ENCODE measurements at places on chromosomes 4 and X.

DNA sequence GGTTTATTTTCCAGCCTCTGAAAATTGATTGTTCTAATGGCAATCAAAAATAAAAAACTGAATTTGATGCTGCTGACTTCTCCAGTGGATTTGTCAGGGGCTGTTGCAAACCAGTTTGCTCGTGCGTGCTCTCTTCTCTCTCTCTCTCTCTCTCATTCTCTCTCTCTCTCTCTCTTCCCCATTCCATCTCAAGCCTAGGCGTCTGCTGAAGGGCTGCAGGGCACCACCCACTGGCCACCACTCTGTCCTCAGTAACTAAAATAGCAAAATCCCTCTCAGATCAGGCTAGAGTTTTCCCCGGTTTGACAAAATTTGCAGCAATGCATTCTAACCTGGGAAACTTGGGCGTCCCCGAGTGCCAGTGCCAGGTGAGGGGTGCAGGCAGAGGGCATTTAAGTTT is 19.4 kb downstream of the NKX6-1 start:
- no peak for DNase-seq

DNA sequence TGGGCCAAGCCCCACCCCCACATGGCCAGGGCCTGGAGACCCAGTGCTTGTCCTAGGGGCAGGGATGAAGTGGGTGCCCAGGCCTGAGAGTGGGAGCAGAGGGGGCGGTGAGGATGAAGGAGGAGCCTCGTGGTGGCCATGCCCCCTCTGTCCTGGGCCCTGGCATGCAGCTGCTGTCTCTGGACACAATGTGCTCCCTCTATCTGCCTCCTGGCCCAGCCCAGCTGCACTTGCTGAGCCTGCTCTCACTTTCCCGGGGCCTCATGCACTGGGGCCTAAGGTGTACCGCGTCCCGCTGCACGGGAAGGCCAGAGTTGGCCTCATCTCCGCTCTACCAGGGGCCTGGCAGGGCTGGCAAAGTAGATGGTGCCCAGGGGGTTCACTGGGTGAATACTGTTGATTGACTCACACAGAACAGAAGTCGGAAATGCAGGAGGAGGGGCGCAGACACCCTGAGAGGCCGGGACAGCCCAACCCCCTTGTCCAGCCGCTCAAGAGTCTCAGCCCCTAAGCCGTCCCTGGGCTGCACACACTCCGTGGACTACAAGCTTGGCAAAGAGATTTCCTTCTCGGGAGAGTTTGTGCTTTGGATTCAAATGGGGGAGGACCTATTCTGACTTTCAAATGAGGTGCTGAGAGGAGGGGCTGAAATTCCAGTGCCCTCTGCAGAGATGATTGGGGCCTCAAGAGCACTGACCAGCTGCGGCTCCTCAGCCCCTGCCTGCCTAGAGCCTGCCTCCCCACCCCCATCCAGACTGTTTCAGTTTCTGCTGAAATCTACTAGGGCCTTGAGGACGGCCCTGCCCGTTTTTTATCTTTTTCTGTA is 112.4 kb downstream of the PSAPL1 start:
- DNase-seq = no peak

DNA sequence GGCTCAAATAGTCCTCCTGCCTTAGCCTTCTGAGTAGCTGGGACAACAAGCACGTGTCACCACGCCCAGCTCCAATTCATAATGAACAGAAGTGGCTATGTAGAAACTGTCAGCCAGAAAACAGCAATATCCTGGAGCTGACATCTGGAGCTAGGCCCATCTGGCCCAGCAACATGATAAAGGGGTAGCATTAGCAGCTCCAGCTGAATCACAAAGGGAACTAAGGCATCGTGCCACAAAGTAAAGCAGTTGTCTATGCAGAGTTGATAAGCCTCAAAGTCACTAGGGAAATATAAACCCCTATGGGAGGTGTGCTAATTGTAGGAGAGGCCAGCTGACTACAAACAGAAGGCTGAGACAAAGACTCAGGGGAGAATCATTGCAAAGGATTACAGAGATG is 270.5 kb upstream of the GPC4 start:
- no peak for DNase-seq

DNA sequence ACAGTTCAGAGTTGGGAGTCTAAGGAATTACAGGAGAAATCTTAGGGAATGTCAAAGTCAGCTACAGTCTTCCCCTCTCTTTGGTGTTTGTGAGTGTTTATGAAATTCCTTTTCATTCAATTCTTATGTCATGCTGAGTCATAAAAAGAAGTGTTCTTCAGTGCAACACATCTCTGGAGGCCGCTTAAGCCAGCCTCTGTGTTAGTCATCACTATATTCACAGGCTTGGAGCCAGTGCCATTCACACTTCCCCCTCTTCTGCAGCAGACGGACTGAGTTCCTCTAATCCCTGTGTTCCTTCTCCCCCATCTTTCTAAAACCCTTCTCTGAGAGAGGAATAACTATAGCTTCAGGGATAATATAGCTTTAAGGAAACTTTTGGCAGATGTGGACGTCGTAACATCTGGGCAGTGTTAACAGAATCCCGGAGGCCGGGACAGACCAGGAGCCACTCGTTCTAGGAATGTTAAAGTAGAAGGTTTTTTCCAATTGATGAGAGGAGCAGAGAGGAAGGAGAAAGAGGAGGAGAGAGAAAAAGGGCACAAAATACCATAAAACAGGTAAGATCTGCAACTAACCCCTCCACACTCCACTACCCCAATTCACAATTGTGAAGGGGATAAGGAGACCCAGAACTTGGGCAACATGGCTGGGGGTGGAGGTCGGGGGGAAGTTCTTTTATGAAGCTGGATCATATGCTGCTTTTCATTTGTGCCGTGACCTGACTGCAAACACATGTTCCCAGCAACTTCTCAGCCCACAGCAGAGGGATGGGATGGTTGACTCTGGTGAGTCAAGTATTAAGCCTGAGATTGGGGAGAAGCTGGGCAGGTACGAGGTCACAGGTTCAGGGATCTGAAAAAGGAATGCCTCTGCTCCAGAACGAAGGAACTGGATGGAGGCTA is at the start of gene SRPX2:
TSS of gene SRPX2 (plus strand) at position 244 of the 905 bp plus-strand sequence. CDS start 2,124 bp downstream, outside the sequence.
- no peak for DNase-seq

- DNase-seq = no peak
These were observed 103.4 kb downstream of the CEP44 start for GRCh38 chr4:174387143-174387542.

- no peak for DNase-seq
These were observed 10.3 kb upstream of the LSM6 start for GRCh38 chr4:146165221-146165620.

- DNase-seq = peak; percentile 78
These were observed 26.0 kb upstream of the BMP2K start for GRCh38 chr4:78749972-78750727.

GRCh38 chrX:85052205-85052604 is 48.5 kb downstream of the APOOL start:
- DNase-seq = no peak

- peak; percentile 20 for DNase-seq
These were observed 21.1 kb upstream of the PIGA start for GRCh38 chrX:15356444-15356843.

GRCh38 chr4:182929296-182929695 is 12.1 kb upstream of the DCTD start:
- no peak for DNase-seq

GRCh38 chr4:175947117-175947722 is 118.4 kb upstream of the WDR17 start:
- peak; percentile 58 for DNase-seq

- no peak for DNase-seq
These were observed 230.2 kb upstream of the AGTR2 start for GRCh38 chrX:115940348-115940747.

DNA sequence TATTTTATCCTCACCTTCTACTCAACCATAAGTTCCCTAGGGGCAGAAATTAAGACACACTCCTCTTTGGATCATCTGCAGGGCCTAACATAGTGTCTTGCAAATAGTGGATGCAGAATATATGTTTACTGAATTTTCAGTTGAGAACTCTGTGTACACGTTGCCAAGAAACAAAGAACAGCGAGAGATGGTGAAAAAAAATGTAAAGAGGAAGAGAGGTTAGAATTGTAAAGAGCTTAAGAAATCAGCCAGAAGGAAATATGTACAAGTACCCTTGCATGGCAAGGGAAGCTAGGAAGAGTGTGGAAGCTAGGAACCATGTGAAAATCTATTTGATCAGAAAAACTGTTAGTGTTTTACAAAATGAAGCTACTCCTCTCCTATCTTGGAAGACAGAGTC is 431.0 kb downstream of the SMARCA1 start:
- no peak for DNase-seq

GRCh38 chr4:24044610-24045589 is 155.1 kb upstream of the PPARGC1A start:
- DNase-seq = no peak

GRCh38 chrX:20352935-20353336 is 86.2 kb upstream of the RPS6KA3 start:
- no peak for DNase-seq

DNA sequence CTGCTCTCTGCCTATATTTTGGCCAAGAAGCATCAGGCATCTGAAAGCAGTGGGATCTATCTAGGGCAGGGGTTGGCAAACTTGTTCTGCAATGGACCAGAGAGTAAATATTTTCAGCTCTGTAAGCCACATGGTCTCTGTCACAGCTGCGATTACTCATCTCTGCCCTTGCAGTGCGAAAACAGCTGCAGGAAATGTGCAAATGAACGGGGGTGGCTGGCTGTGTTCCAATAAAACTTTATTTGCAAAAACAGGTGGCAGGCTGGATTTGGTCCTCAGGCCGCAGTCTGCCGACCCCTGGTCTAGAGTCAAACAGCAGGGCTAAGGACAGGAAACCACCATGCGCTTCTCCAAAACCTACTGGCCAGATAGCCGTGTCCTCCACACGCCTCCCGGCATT is 48.6 kb downstream of the ACOX3 start:
- DNase-seq = no peak

DNA sequence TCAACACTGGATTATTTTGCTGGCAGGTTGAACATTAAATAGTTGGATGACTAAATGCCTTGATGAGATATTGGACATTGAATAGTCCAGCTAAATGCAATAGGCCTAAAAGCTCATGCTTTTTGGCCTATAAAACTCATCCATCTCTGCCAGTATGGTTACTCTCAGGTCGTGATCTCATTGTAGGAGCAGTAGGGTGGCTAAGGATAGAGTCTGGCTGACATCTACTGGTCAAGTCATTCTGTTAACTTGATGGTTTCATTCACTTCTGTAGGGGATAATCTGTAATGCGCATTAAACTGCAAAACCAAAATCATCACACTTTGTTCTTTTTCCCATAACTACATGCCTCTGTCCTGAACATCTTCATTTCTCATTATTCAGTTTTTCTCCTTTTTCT is 227.0 kb downstream of the DKK2 start:
- peak; percentile 53 for DNase-seq

- DNase-seq = peak; percentile 17
These were observed 39.6 kb downstream of the RFC1 start for GRCh38 chr4:39326468-39326977.

DNA sequence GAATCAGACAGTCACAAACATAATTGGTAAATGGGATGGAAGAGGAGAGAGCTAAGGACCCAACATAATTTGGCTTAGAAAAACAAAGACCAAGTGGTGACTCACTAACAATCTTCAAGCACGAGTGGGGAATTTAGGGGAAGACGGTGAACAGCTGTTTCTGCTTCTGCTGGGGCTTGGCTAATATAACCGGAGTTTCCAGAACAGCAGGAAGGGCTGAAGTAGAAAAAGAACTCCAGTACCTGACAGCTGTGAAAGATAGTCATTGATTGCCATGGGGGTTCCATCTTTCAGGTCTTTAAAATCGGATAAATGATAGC is 290.9 kb upstream of the LDB2 start:
- DNase-seq = no peak

GRCh38 chr4:187744911-187745310 is 250.7 kb upstream of the ZFP42 start:
- no peak for DNase-seq

GRCh38 chr4:25771672-25772071 is 91.1 kb downstream of the SEL1L3 start:
- DNase-seq = no peak

DNA sequence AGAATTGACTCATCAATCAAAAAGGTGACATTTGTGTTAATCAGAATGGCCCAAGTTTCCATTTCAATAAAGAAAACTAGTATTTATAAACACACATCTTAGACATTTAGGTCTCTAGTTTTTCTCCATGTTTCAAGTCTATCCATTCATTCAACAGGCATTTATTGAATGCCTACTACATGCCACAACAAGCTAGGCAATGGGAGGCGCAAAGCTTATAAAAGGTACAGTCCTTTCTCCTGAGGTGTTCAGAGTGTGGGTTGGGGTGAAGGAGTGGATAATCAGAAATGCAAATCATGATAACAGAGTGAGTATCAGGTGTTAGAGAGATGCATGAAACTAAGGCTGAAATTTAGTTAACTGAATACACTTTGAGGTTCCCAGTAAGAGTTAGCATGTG is 78.0 kb downstream of the HCCS start:
- DNase-seq = no peak

- DNase-seq = peak; percentile 11
These were observed 53.8 kb upstream of the ABCG2 start for GRCh38 chr4:88212253-88212561.

DNA sequence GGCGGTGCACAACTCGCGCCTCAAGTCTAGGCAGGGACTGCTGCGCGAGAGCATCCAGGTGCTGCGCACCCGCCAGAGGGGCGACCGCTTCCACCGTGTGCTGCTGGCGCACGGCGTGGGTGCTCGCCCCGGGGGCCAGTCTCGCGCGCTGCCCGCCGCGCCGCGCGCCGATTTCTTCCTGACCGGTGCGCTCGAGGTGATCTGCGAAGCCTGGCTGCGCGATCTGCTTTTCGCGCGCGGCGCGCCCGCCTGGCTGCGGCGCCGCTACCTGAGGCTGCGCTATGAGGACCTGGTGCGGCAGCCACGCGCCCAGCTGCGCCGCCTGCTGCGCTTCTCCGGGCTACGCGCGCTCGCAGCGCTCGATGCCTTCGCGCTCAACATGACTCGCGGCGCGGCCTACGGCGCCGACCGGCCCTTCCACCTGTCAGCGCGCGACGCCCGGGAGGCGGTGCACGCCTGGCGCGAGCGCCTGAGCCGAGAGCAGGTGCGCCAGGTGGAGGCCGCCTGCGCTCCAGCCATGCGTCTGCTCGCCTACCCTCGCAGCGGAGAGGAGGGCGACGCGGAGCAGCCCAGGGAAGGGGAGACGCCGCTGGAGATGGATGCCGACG is 1.3 kb downstream of the CHST7 start:
- peak; percentile 56 for DNase-seq

DNA sequence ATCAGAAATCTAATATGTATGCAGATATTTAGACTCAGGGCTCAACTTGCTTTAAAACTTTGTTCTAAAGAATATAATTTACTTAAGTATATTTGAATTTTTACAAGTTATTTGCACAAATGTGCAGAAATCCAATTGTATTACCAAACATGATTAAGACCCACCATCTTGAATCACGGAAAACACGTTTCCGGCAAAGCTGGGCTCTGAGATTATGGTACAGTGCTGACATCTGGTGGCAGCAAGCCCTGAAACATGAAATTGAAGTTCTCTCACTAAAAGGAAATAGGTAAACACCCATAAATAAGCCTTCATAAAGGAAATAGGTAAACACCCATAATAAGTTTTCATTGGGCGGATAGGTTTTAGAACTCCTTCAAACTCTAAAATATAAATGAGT is 98.3 kb upstream of the MAOA start:
- peak; percentile 70 for DNase-seq
